ENCODE measurements at places on chromosomes 1 and 21. TPM values are rescaled to one million over a fixed set of nuclear protein-coding genes. Genes with fewer than 3 reads are reported as not detected.

- DNase-seq = no peak
Observed at GRCh38 chr1:230542681-230543080, 99.6 kb upstream of the COG2 start.

GRCh38 chr1:206808615-206809014, 36.3 kb upstream of the IL10 start:
- DNase-seq = peak; percentile 15

GRCh38 chr1:18861590-18861989, 2.1 kb upstream of the TAS1R2 start:
- DNase-seq = no peak

- no peak for DNase-seq
Observed at GRCh38 chr1:183052861-183053260, 29.6 kb downstream of the LAMC1 start.

GRCh38 chr1:48793863-48794262, 17.2 kb upstream of the BEND5 start:
- DNase-seq = no peak

GRCh38 chr1:28112388-28113241, 24.2 kb upstream of the EYA3 start:
- DNase-seq = peak; percentile 30

GRCh38 chr1:48789903-48790302, 13.2 kb upstream of the BEND5 start:
- DNase-seq = no peak

TMEM54 gene
- 666 TPM for total RNA-seq

GRCh38 chr21:44477131-44477530, 21.8 kb downstream of the LRRC3 start:
- no peak for DNase-seq

GUCA2A gene
- total RNA-seq = 2,017 TPM

LCE1D gene
- not detected for total RNA-seq

DNA sequence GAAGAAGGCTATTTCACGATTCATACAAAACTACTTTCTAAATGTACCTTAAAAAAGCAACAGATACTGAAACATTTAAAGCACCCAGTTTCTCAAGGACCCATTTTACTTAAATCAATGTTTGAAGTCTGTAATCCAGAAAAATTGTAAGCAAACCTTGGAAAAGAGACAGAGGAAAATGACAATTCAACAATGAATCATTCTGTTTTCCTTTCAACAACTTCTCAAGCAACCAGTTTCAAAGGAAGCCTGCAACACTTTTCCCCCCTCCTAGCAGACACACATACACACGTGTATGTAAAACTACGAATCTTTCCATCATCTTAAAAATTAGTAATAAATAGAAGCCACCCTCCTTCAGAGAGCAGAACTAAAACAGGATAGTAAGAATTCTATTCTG, 1.2 kb downstream of the RERE start:
- DNase-seq = no peak

DNA sequence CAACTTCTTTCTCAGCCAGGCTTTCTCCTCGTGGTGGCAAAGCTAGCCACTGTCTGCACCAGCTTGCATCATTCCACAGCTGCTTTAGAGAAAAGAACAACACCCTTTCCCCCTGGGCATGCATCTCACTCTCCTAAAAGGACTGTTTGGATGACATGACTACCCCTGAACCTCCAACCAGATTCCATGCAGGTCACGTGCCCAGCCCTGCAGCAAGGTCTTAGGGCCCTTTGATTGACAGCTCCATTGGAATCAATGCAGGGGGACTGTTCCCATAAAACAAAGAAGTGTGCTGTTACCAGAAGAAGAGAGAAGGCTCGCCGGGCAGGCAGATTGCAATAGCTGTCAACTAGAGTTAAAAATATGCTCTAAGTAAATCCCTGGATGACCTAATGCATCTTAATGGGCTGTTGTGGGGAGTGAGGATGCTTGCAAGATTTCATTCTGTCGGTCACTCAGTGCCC, 24.4 kb downstream of the KCNA2 start:
- DNase-seq = no peak

SLC45A1 gene
- total RNA-seq = 2.3 TPM

DNA sequence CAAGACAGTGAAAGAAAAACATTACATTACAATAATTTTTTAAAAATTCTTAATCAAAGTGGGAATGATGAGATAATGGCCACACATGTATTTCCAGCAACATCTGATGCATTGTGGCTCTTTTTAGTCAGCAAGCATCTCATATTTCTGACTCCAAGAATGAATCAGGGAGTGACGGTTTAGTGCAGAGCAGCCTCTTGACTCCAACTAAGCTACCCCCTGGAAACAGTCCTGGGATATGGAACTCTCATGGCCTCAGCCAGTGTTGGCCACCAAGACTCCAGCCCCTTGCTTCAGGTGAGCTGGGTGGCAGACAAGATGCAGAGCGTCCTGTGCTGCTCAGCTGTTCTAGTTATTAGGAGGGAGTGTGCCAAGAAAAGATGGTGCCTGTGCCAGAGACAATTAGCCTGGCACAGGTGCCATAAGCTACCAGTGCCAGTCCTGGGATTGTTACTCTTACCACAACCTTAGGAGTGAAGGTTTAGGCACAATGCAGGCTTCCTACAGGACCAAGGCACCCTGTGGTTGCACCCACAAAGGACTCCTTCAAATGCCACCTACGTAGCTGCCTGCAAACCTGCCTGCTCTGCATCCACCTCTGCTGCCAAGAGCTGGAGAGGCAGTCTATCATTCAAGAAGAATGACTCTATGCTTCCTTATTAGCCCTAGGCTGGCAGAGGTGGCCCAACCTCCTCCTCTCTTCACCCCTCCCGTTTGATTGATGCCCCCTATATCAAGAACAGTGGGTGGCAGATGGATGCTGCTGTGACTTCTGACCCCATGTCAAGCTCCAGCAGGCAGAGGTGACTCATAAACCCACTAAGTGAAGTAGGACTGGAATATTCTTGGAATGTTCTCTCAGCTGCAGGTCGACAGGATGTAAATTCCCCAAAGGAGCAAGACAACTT, 6.0 kb upstream of the SEC16B start:
- no peak for DNase-seq

KCNT2 gene
- total RNA-seq = 0.80 TPM

C1QB gene
- 62.9 TPM for total RNA-seq

DNA sequence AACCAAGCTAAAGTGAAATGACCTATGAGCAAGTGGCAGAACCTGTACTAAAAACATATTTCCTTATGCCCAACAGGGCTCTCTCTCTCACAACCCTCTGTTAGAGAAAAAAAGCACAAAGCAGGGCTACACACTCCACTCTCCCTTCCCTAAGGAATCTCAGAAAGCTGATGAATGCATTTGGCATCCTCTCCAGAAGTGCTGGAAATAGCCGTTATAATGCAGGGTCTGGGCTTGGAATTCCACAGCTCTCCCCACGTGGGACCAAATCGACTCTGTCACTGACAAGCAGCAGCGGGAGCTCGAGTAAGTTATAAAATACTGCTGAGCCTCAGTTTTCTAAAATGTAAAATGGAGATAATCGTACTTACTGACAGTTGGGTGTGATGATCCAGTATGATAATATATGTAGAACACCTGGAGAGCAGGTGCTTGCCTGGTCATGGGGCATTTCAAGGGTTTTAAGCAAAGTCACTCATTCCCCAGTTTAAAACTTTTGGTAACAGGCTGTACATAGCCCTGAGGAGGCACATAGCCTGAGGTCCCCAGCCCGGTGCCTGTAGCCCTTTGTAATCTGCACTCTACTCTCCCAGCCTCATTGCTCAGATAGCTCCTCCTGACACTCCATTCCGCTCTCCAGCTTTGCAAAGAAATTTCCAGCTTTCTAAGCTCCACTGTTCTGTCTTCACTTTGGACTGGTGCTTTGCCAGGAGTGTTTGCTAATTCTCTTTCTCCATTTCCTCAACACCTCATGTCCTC, 175.6 kb upstream of the DAB1 start:
- no peak for DNase-seq

WASF2 gene
- 66.4 TPM for total RNA-seq

DNA sequence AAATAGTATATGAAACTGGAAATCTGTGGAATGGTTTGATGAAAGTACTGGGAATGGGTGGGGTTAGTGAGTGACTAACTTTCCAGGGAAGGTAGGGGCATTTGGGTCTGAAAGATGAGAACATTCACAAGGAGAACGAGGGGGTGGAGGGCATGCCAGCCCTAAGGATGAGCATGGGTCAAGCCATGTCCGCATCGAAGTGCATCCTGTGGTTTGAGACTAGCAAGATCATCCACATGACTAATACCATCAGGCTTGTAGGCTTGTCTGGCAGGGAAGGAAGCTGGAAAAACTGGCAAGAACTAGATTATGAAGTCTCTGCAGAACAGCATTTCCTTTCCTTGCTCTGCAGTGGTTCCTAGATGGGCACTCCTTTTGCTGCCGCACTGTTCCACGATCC, 70.4 kb upstream of the UBE2U start:
- DNase-seq = no peak

ST6GALNAC5 gene
- total RNA-seq = 2.2 TPM

GRCh38 chr21:20667931-20668330, 330.3 kb upstream of the NCAM2 start:
- DNase-seq = no peak

GRCh38 chr1:199490769-199491527, 536.6 kb upstream of the NR5A2 start:
- no peak for DNase-seq

- no peak for DNase-seq
Observed at GRCh38 chr1:21775550-21775914, 7.4 kb downstream of the USP48 start.

DNA sequence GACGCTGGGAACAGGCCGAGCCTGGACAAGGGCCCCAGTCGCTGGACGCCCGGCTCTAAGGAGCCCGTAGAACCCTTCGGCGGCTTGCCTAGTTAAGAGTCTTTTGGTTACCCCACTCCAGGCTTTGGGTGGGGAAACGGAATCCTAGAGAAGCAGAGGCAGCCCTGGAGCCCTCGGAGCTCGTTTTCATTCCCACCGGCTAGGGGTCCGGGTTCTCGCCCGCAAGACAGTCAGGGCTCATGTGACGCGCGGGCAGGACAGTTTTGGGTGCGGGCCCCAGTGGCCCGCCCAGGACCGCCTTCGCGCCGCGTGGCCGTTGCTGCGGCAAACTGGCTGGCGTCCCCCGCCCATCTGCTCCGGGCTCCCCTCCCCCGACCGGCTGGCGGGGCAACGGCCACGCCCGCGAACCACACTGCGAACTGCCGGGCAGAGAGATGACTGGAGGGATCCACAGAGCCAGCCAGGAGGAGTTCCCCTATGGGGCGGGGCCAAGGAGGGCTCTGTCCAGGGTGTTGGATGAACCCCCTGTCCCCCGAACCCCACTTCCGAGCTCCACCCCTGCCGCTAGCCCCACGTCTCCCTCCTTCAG, 829 bp upstream of the HES2 start:
- DNase-seq = peak; percentile 71

DNA sequence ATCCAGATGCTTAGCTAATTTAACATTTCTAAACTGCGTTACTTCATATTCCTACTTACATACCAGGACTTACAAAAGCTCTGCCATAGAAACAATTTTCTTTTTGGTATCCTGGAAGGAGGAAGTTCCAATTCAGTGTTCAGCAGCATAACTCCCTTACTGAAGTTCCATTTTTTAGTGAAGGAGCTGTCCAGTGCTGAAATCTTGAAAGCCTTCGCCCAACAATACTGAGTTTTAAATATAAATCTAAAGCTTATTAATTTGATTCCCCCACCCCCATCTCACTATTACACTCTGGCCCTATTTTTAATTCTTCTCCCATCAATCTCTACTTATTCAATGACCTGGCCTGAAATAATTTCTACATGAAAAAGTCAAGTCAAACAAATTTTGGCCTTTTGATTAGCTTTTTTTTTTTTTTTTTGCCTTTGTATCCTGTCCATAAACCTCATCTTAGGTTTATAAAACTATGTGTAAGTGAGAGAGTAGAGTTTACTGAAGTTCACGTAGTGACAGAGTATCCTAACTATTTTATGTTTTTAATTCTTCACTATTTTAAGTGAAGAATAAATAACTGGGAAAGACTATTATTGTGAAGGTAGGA, 323.0 kb upstream of the PLD5 start:
- no peak for DNase-seq

- no peak for DNase-seq
Observed at GRCh38 chr1:6927626-6928025, 142.4 kb downstream of the CAMTA1 start.

GRCh38 chr1:76379506-76379905, 305.0 kb downstream of the ST6GALNAC3 start:
- no peak for DNase-seq

- no peak for DNase-seq
Observed at GRCh38 chr1:110021285-110021684, 13.1 kb upstream of the STRIP1 start.

- no peak for DNase-seq
Observed at GRCh38 chr1:22615886-22616285, 20.5 kb upstream of the C1QA start.

- peak; percentile 57 for DNase-seq
Observed at GRCh38 chr1:202016022-202016810, 5.8 kb downstream of the ELF3 start.

CFHR2 gene
- not detected for total RNA-seq

DNA sequence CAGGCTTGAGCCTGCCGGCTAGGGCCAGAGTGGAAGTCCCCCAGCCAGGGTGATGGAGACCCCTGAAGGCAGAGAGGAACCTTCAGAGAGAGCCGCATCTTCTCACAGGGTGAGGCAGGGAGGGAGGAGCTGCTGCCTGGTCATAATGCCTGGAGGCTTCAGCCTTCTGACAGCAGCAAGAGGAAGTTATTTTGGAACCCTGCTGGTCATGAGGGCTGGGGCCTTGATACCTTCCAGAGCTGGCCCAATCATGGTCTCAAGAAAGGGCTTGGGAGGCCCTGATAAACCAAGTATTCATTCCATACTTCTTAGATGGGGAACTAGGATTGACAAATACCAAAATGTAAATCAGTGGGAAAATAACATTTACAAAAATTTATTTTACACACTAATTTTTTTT, 26.6 kb upstream of the MPZL1 start:
- no peak for DNase-seq

CITED4 gene
- 14.0 TPM for total RNA-seq

GRCh38 chr1:197465528-197466327, 197.7 kb downstream of the CRB1 start:
- DNase-seq = no peak

- no peak for DNase-seq
Observed at GRCh38 chr21:25647647-25648046, 8.6 kb downstream of the JAM2 start.

GRCh38 chr1:116982319-116983004, 19.1 kb upstream of the CD101 start:
- peak; percentile 75 for DNase-seq

GRCh38 chr1:116751146-116751545, 3.1 kb upstream of the CD2 start:
- DNase-seq = no peak

GRCh38 chr1:2632051-2632430, 775 bp downstream of the MMEL1 start:
- no peak for DNase-seq

GRCh38 chr1:22222723-22223122, 79.8 kb upstream of the WNT4 start:
- no peak for DNase-seq

DNA sequence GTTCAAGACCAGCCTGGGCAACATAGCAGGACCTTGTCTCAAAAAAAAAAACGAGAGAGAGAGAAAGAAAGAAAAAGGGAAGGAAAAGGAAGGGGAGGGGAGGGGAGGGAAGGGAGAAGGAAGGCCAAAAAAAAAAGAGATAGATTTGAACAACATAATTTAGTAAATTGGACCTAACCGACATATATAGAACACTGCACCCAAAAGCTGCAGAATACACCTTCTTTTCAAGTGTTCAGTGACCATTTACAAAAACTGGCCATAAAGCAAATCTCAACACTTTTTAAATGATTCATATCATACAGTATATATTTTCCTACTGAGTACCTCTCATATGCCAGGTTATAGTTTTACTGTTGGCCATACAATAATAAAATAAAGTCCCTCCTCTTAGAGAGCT, 6.9 kb downstream of the TSTD1 start:
- DNase-seq = no peak
